Frontal cortex (tissue), 4 donors: ENCODE measurements at places on chromosomes 5 and 9.

GRCh38 chr5:148774313-148774712 lies 52.1 kb upstream of the ADRB2 start:
- no peak for DNase-seq

DNA sequence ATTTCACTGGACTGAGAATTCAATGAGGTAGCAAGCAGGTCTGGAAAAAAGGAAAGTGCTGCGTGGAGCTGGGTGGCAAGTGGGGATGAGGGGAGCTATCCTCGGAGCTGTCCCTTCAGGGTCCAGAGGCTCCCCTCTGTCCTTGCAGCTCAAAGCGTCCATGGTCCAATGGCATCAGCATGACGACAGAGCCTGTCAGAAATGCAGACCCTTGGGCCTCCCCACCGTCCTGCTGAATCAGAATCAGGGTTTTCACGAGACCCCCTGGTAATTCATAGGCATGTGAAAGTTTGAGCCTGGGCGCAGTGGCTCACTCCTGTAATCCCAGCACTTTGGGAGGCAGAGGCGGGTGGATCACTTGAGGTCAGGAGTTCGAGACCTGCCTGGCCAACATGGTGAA lies 5.5 kb downstream of the HIGD2A start:
- no peak for DNase-seq

- no peak for DNase-seq
These were observed 68.8 kb upstream of the PPP2R2B start for GRCh38 chr5:146947181-146947941.

DNA sequence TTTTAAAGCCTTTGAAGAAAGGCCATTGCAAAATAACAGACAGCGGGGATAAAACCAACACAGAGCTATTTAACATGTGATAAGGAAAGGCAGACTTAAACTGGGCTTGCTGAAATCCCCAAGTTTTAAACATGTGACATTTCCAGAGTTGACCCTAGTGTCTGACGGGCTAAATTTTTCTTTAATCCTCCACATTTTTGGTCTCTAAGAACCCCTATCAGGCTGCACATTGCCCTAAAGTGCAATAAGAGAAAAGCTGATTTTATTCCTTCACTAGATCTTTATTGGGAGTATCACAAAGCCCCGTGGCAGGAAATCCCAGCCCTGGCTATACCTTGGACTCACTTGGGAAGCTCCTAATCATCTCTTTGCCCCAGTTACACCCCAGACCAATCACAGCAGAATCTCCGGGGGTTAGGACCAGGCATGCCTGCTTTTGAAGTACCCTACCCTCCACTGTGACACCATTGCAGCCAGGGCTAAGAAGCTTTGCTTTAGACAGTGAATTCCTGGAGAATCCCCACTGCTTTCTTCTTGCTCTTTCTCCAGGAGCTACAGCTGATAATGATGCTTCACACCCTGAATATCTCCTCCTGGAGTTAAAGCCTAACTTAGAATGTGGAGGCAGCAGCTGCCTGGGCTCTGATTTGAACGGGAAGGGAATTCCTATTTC lies 20.1 kb upstream of the COL15A1 start:
- no peak for DNase-seq

- DNase-seq: no peak
These were observed 533.4 kb downstream of the PSAT1 start for GRCh38 chr9:78830301-78830700.

GRCh38 chr9:89277454-89277853 lies 33.5 kb upstream of the CKS2 start:
- DNase-seq: no peak

DNA sequence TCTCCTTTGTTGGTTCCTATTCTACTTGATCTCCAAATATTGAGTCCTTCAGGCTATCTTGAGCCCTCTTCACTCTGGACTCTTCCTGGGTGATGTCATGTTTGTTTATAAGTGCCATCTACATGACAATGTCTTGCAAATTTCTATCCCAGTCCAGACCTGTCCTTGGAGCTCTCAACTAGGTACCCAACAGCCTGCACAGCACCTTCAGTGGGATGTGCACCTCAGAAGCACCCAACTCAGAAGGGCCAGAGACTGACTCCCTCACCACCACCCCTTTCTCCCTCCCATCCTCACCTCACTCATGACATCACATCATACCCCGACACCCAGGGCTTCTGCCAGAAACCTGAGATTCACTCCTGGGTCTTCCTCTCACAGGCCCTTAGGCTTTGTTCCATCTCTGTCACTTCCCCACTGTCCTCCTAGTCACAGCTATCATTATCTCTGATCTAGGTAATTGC lies 14.4 kb downstream of the TXN start:
- no peak for DNase-seq

GRCh38 chr5:103451261-103451660 lies 111.3 kb downstream of the NUDT12 start:
- no peak for DNase-seq

DNA sequence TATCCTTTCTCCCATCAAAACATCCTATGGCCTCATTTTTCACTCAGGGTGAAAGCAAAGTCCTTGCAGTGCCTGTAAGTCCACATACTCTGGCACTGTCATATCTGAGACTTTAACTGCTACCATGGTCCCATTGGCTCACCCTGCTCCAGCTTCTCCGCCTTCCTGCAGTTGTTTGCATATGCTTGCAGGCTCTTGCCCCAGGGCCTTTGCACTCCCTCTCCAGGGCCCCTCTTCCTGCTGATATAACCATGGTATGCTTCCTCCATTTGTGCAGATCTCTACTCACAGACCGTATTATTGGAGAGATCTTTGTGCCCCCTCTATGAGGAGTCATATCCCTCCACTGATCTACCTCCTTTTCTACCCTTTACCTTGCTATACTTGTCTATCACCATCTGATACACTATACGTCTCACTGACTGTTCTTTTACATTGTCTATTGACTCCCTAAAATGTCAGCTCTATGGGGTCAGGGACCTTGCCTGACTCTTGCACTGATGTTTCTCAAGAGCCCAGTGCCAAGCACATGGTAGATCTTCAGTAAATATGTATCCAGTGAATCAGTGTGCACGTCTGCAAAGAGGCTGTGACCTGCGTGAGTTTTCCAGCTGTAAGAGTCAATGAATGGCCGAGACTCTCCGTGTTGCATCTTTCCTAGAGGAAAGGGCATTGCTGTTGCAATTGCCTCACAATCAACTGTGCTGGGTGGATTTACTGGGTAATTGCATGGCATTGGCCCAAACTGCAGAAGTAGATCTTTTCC lies 81.7 kb upstream of the CPEB4 start:
- DNase-seq: no peak

- DNase-seq: no peak
These were observed 14.3 kb downstream of the FBXO38 start for GRCh38 chr5:148397968-148398595.

DNA sequence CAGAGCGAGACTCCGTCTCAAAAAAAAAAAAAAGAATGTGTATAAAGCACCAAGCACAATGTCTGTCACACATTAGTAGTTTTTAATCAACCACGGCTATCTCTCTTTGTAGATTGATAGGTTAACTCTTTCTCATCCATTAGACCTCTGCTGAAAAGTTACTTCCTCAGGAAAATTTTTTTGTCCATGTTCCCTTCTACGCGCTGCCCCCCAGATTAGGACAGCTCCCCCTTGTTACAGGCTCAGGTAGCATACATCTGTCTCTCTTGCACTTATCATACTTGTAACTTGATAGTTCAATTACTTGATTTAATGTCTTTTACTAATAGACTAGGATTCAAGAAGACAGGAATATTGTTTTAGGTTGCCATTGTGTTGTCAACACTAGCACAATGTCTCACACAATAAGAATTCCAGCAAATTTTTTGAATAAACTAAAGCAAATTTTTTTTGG lies 1.5 kb downstream of the SPDL1 start:
- DNase-seq: no peak

GRCh38 chr9:38229104-38229500 lies 160.1 kb upstream of the SHB start:
- no peak for DNase-seq

DNA sequence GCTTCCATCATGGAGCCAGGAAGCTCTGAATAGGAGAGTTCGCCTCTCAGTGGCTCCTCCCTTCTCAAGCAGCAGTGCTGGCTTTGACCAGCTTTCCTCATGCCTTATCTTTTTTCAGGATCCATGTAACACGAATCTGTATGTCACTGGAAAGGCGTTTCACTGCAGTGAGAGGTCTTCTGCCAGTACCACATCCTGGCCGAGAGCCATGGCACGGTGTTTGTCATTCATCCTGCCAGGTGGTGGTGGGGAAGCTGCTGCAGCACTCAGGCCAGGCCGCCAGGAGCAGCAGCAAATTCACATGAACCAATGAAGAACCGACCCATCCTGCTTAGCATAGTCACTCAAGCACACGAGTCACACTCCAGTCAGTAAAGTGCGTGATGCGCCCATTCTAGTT lies 179.0 kb downstream of the FANCC start:
- DNase-seq: no peak

GRCh38 chr9:89879276-89879675 lies 274.5 kb downstream of the GADD45G start:
- DNase-seq: no peak
